Activated CD8-positive, alpha-beta T cell treated with anti-CD3 and anti-CD28 coated beads for 36 hours (primary cell): ENCODE measurements at places on chromosomes 2 and 18. TPM values are rescaled to one million over a fixed set of nuclear protein-coding genes. Genes with fewer than 3 reads are reported as not detected.

DNA sequence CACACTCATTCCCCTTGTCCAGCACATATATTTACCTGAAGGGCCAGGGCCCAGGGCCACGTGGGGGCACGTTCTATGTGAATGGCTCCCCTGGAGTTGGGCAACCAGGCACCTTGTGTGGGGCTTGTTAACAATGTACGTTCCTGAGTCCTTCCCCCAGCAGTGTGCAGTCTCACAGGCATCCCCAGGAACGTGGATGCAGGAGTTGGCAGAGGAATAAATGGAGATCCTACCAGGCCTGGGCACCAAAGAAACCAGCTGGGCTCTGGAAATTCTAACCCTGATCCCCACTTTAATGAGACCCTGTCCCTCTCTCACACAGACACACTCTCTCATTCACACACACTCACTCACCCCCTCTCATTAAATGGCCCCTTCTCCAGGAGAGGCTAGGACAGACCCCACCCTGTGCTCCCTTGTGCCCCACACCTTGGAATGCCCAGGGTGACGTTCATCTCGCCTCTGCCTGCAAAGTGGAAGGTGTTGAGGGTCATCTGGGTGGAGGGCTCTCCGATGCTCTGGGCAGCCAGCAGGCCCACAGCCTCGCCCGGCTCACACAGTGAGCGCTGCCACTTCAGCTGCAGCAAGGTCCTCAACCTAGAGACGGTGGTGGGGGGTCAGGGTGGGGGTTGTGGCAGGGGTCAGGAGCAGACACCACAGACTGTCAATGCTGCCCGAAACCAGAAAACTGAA, 65.6 kb downstream of the POLR1A start:
- no peak for DNase-seq

DNA sequence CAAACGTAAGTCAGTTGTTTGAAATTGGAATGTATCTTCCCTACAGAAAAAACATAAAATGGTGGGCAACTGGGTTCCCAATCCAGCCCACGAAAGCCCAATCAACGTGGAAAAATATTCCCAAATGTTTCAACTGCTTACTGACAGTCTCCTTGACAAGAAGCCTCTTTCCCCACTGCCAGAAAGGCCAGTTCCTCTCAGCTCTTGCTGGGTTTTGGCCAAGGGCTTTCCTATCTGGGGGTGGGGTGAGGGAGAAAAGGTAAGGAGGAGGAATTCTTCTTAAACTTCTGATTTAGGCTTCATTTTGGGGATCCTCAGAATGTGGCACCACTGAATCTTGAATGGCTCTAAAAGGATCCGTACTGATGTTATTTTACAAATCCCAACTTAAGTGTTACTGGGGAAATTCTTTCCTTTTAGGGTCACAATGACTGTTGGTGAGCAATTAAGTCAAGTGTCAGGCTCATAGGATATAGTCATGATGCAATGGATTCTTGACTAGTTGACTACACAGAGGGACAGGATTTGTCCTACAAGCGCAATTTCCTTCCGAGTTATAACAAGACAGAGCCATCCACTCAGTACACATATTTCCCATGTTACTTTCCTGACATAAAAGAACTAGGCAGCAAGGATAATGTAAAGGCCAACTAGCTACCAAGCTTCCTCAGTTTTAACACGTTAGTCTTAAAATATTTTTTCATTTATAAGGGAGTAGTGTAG, 73.6 kb downstream of the SPRED2 start:
- DNase-seq = no peak

DNA sequence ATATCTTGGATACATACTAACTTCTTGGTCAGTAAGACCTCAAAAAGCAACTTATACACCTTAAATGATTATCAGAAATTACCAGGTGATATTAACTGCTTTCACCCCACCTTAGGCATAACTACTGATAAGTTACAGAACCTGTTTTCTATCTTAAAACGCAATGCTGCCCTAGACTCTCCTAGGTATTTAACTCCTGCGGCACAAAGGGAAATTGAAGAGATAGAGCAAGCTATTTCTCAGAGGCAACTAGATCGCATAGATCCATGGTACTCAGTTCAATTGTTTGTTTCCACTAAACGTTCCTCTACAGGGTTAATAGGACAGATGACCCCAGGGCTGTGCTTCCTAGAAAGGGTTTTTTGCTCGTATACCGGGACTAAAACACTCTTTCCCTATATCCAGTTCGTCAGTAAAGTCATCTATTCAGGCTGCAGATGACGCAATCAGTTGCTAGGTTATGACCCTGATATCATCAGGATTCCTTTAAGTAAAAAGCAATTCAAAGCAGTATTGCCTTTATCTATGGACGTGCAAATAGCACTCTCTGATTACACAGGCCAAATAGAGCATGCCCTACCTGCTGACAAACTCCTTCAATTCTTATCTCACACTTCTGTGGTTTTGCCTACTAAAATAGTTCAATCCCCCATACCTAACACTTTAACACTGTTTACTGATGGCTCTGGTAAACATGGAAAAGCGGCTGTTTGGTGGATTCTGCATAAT, 62.3 kb upstream of the MYO3B start:
- DNase-seq = no peak

DNA sequence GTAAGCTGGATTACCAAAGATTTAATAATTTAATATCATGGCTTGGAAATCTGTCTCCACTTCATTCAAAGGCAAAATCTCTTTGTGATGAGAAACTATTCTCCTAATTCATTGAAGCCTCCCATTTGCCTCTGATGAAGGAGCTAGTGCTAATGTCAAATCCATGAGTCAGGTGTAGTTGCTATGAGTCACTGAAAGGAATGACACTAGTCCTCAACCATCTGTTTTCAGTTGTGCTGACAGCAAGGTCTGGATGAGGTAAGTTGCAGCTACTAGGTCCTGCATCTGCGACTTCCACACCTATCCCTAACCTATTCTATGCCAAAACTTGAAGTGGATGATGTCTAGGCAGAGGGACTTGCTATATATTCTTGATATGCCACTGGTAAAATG, 324.0 kb upstream of the UBE2E3 start:
- no peak for DNase-seq

Gene MOCOS
- total RNA-seq = 0.18 TPM

Gene POTEI
- not detected for total RNA-seq

Gene ABCG5
- not detected for total RNA-seq

Gene ROCK1
- total RNA-seq = 49.4 TPM
